ENCODE measurements at places on chromosomes 16 and 17. TPM values are rescaled to one million over a fixed set of nuclear protein-coding genes. Genes with fewer than 3 reads are reported as not detected.

Gene TBC1D3
- total RNA-seq = not detected

GRCh38 chr16:68070249-68070730, 14.9 kb upstream of the NFATC3 start:
- no peak overlapping the region for H3K4me3 ChIP-seq
- H3K36me3 ChIP-seq = peaks cover 12% of the 10 kb centered on the region
- peaks cover 94% of the 10 kb centered on the region for H3K4me1 ChIP-seq
- H3K27me3 ChIP-seq = no peaks in the 10 kb centered on the region
- H3K27ac ChIP-seq = peak overlapping the region; percentile 73

DNA sequence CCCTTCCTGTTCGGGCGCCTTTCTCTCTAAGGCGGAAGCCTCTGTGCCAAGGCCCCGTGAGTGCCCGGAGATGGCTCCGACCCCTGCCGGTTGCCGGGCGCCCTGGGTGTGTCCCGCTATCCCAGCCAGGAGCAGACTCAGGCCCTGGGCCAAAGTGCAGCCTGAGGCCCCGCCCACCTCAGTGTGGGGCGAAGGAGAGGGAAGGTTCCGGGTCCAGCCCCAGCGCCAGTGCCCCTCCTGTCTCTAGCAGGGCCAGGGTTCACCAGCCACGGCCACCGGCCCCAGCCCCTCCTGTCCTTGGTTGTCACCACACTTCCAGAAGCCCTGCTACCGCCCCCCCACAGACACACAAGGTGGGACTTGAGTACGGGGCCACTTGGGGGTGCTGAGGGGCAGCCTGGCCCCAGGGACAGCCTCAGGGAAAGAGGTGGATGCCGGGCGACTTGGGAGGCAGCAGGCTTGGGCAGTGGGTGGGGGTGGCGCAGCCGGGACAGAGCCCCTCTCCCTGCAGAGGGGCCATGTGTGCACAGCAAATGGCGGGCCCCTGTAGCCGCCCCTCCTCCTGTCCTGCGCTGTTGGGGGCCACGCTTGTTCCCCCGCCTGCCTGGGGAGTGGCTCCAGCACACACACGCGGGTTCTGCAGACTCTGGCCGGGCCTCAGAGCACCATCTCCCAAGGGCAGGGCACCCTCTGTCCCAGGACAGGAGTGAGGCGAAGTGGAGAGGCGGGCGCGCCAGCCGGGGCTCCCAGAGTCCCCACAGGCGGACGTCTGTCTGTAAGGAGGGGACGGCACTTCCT, 6.0 kb downstream of the C1QTNF8 start:
- H3K36me3 ChIP-seq = no peaks in the 10 kb centered on the region
- H3K4me3 ChIP-seq = no peak overlapping the region
- H3K4me1 ChIP-seq = no peaks in the 10 kb centered on the region
- DNase-seq = no peak

Gene NPIPB9
- total RNA-seq = 10.0 TPM

DNA sequence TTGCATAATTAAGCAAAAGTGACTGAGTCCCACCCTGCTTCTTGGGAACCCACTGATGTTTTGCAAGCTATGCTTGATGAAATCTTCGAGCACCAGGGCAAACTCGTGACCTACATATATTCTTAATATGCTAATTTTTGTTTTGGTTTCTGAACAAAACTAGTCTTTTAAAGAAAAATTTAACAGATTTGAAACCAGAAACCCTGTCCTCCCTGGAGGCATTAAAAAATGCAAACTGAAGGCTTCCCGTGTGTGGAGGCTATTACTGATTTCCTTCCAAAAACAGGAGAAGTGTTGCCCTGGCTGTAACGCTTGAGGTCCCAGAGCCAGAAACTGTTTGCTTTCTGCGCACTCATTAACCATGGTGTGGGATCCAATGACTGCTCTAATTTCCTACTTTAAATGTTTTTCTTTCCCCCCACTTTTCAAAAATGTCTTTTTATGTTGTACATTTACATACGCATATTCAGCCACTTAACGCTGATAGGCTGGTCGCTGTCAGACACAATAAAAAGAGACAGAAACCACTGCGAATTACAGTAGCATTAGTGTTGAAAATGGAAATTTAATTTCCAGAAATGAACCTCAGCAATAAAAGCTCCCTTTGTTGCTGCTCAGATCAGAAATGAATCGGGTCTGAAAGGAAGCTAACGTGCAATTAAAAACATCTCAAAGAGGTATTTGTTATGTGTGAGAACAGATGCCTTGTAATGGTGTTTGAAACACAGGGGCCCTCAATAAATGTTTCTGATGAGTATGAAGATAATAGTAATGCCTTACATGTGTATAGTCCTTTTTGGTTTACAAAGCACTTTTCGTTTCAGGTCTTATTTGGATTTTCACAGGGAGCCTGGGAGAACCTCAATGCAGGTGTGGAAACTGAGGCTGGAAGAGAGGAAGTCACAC, 39.9 kb upstream of the IRX6 start:
- no peaks in the 10 kb centered on the region for H3K4me1 ChIP-seq
- H3K4me3 ChIP-seq = no peak overlapping the region
- no peak overlapping the region for H3K27ac ChIP-seq

GRCh38 chr17:9236286-9237052, 215.2 kb downstream of the NTN1 start:
- H3K27me3 ChIP-seq = peaks cover 20% of the 10 kb centered on the region
- H3K4me3 ChIP-seq = no peak overlapping the region
- H3K36me3 ChIP-seq = no peaks in the 10 kb centered on the region
- no peak overlapping the region for H3K27ac ChIP-seq

Gene NPTX1
- 4.7 TPM for total RNA-seq

Gene SLC47A2
- not detected for total RNA-seq

Gene RAB37
- 24.3 TPM for total RNA-seq

- peak; percentile 43 for DNase-seq
- H3K27ac ChIP-seq = no peak overlapping the region
- H3K36me3 ChIP-seq = no peaks in the 10 kb centered on the region
- no peaks in the 10 kb centered on the region for H3K4me1 ChIP-seq
- H3K4me3 ChIP-seq = no peak overlapping the region
Measured at GRCh38 chr17:36877771-36878170, 59.5 kb upstream of the LHX1 start.

GRCh38 chr16:50400967-50401348, 32.2 kb upstream of the BRD7 start:
- no peak for DNase-seq
- no peak overlapping the region for H3K4me3 ChIP-seq
- no peaks in the 10 kb centered on the region for H3K4me1 ChIP-seq
- H3K36me3 ChIP-seq = no peaks in the 10 kb centered on the region

DNA sequence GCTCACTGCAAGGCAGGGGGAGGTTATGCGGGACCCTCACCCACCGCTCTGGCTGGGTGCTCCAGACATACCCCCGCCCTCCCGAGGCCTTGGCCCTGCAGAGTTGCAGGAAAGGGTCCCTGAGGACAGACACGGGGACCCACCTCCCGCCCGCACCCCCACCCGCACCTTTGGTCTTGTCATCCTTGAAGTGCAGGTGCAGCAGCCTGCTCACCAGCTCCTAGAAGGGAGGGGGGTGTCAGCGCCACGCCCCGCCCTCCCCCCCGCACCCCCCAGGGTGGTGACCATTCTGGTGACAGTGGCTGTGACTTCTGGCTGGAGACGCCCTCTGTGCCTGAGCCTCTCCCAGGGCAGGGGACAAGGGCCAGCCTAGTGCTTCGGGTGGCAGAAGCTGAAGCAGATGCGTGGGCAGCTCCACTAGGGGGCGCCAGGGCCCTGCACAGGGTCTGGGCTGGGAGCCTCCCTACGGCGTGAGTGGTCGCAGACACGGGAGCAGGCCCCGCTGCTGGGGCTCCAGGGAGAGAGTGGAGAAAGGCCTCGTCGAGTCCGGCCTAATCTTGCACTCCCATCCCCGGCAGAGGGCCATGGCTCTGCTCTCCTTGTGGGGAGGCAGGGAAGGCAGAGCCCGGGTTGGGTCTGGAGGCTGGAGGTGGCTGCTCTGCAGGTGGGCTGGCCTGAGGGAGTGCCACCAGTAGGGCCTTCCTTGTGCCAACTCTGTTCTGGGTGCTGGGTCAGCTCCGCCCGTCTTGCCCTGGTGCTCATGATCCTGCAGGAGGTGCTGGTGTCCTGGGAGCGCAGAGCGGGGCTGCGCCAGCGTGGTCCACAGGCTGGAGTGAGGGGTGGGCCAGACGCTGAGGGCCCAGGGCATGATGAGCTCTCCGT, 2.7 kb downstream of the CENPX start:
- H3K4me1 ChIP-seq = peaks cover 25% of the 10 kb centered on the region
- H3K4me3 ChIP-seq = no peak overlapping the region
- peak; percentile 92 for DNase-seq
- H3K27ac ChIP-seq = no peak overlapping the region
- H3K36me3 ChIP-seq = peaks cover 5% of the 10 kb centered on the region

Gene METTL9
- total RNA-seq = 91.8 TPM

Gene HOXB5
- 1.4 TPM for total RNA-seq

- no peak overlapping the region for H3K4me3 ChIP-seq
- peaks cover 23% of the 10 kb centered on the region for H3K36me3 ChIP-seq
- H3K27me3 ChIP-seq = no peaks in the 10 kb centered on the region
- no peak overlapping the region for H3K27ac ChIP-seq
Measured at GRCh38 chr16:69301861-69302260, 9.3 kb upstream of the VPS4A start.

DNA sequence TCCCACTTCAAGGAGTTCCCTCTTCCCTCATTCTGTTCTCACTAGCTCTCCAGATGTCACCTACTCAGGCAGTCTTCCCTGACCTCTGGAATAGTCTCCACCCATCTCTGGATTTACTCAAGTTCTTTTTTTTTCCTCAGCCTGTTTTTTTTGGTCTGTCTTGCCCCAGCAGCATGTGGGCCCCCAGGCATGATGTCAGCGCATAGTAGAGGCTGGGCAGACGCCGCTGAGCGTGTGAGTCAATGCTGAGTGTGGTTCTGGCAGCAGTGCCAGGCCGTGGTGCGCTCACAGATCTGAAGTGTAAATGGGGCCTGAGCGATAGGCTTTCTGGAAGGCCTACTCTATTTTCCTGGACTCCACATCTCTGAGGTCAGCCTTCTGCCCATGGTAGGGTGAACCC, 2.7 kb upstream of the KCNJ18 start:
- H3K27ac ChIP-seq = no peak overlapping the region
- no peaks in the 10 kb centered on the region for H3K4me1 ChIP-seq
- H3K4me3 ChIP-seq = no peak overlapping the region
- no peak for DNase-seq

Gene CLEC10A
- total RNA-seq = 3.9 TPM

DNA sequence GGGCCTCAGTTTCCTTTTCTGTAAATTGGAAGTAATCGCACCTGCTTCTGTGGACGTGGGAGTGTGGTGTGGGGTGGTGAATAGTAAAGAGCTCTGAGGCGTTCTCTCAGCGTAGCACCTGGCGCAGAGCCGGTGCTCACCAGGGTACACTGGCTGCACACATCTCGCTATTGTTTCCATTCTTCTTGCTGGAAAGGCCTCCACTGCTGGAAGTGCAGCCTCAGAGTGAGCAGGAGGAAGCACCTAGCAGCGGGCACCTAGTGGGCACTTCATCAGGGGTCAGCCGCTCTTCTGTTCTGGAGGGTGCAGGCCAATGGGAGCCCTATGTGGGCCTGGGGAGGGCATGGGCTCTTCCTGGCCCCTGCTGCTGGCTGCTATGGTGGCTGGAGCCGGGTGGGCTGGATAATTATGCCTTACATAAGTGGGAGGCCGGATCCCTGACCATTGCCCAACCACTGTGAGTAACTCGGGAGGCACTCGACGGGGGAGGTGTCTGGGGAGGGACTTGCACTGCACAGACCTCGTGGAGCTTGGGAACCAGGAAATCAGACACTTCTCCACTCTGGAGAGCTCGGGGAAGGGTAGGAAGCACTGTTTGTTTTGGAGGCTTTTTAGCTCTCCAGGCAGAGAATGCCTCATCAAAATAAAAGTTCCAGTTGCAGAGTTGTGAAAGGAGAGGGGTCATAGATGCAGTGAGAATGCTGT, 1.7 kb downstream of the MAP2K3 start:
- H3K36me3 ChIP-seq = no peaks in the 10 kb centered on the region
- H3K27ac ChIP-seq = peak overlapping the region; percentile 87
- H3K4me1 ChIP-seq = peaks cover 52% of the 10 kb centered on the region
- H3K27me3 ChIP-seq = no peaks in the 10 kb centered on the region

GRCh38 chr16:56801762-56802161, 63.2 kb upstream of the SLC12A3 start:
- no peaks in the 10 kb centered on the region for H3K27me3 ChIP-seq
- DNase-seq = no peak
- no peaks in the 10 kb centered on the region for H3K4me1 ChIP-seq

Gene TUBB3
- total RNA-seq = 0.43 TPM

Gene CACNG1
- not detected for total RNA-seq

GRCh38 chr17:79892457-79893241, 53.4 kb upstream of the CBX4 start:
- H3K4me1 ChIP-seq = no peaks in the 10 kb centered on the region
- no peak overlapping the region for H3K4me3 ChIP-seq
- peak; percentile 30 for DNase-seq

Gene HBM
- 15.7 TPM for total RNA-seq

Gene PRKCB
- 229 TPM for total RNA-seq

DNA sequence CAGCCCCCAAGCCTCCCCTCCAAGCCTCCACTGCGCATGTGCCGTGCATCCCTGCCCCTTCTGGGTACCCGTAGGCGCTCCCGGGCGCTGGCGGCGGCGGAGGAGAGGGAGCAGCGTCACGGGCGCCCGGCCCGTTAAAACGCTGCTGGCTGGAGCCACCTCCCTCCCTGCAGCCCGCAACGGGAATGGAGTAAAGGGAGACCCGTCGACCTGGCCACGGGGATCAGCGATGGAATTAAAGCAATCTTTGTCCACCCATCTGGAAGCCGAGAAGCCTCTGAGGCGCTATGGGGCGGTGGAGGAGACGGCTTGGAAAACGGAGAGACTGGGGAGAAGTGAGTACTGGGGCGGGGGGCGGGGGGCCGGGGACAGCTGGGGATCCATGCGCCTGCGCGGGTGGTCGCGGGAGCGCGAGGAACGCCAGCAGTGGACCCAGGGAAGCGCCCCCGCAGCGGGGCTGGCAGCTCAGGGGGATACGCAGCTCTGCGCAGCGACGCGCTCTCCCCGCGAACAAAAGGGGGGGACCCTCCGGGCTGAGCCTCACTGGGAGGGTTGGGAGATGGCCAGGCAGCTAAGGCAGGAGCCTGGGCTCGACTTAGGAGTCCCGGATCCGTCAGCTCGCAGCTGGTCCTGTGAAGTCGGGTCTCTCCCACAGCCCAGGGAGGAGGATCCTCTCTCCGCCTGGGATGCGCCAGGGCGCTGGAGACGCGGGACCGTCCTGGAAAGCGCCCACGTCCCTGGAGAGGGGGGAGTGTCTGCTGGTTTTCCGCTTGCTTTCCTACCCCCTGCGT, at the start of gene BMERB1:
Gene BMERB1, plus strand, starts transcription at position 164 of the 791 bp plus-strand sequence. Its CDS starts 66 bp downstream, at position 230.
- peaks cover 21% of the 10 kb centered on the region for H3K4me1 ChIP-seq
- DNase-seq = peak; percentile 81
- peak within 1 kb of the TSS; percentile 74 for H3K4me3 ChIP-seq
- no peaks in the 10 kb centered on the region for H3K36me3 ChIP-seq

GRCh38 chr16:58187092-58187491, 10.8 kb downstream of the CSNK2A2 start:
- peaks cover 68% of the 10 kb centered on the region for H3K36me3 ChIP-seq
- H3K27ac ChIP-seq = no peak overlapping the region
- no peaks in the 10 kb centered on the region for H3K27me3 ChIP-seq
- H3K4me3 ChIP-seq = no peak overlapping the region

- peak; percentile 21 for DNase-seq
- no peaks in the 10 kb centered on the region for H3K36me3 ChIP-seq
- H3K27me3 ChIP-seq = no peaks in the 10 kb centered on the region
- H3K27ac ChIP-seq = no peak overlapping the region
- no peak overlapping the region for H3K4me3 ChIP-seq
Measured at GRCh38 chr17:43033948-43034881, 9.2 kb downstream of the RND2 start.

- no peak overlapping the region for H3K27ac ChIP-seq
- no peaks in the 10 kb centered on the region for H3K36me3 ChIP-seq
- H3K27me3 ChIP-seq = no peaks in the 10 kb centered on the region
- H3K4me3 ChIP-seq = no peak overlapping the region
- no peaks in the 10 kb centered on the region for H3K4me1 ChIP-seq
Measured at GRCh38 chr16:63623551-63624039, 1498.3 kb downstream of the CDH11 start.

Gene PARN
- total RNA-seq = 36.3 TPM

Measured in spleen (tissue), 13 donors.